M059J (cell line): ENCODE measurements at places on chromosomes 4 and X. TPM values are rescaled to one million over a fixed set of nuclear protein-coding genes. Genes with fewer than 3 reads are reported as not detected.

Gene POU3F4
- total RNA-seq, result not detected in 2 replicates

DNA sequence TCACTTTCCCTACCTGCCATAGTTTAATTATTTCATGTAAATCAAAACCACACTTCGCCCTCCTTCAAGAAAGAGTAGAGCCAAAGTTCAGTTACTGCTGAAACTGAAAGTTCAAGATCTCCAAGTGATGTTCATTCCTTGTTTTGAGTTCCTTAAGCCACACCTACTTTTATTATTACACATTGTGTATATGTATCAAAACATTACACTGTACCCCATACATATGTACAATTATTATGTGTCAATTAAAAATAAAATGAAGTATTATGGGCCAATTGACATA is 892.3 kb upstream of the NDST4 start:
- DNase-seq, result no peak

GRCh38 chr4:2599304-2599654 is 62.8 kb downstream of the FAM193A start:
- no peak for DNase-seq

- peak; percentile 29 for DNase-seq
Measured at GRCh38 chrX:137194164-137194563, 160.4 kb upstream of the GPR101 start.

GRCh38 chr4:168095776-168096406 is 3.6 kb downstream of the ANXA10 start:
- DNase-seq, result no peak

DNA sequence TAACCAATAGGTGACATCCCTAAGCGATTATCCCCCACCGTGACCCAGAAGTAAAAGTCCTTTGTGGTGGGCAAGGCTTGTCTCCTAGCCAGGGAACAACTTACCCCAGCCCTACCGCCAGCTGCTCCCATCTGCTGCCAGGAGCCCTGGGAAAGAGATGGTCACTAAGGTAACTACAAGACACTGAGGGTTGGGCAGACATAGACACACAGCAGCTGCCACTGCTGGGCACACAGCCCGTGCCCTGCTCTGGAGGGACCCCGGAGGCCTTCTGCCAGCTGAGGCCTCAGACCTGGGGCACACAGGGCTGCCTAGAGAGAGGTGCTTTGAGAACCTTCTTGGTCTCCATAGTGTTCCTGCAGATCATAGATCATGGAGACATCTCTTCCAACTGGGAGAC is 53.0 kb upstream of the PROM1 start:
- no peak for DNase-seq

- DNase-seq, result no peak
Measured at GRCh38 chrX:56798339-56798711, 69.3 kb downstream of the NBDY start.
